ENCODE measurements at places on chromosomes 6 and 20. TPM values are rescaled to one million over a fixed set of nuclear protein-coding genes. Genes with fewer than 3 reads are reported as not detected.

The C6orf15 gene
- total RNA-seq = not detected

The MLN gene
- not detected for total RNA-seq

The ZSCAN9 gene
- total RNA-seq = 10.4 TPM

The L3MBTL1 gene
- 7.1 TPM for total RNA-seq

The BCLAF1 gene
- total RNA-seq = 98.7 TPM

The BPIFB1 gene
- total RNA-seq = not detected

The FNDC1 gene
- 5.1 TPM for total RNA-seq

The OR2H1 gene
- not detected for total RNA-seq

The SEMG1 gene
- not detected for total RNA-seq

DNA sequence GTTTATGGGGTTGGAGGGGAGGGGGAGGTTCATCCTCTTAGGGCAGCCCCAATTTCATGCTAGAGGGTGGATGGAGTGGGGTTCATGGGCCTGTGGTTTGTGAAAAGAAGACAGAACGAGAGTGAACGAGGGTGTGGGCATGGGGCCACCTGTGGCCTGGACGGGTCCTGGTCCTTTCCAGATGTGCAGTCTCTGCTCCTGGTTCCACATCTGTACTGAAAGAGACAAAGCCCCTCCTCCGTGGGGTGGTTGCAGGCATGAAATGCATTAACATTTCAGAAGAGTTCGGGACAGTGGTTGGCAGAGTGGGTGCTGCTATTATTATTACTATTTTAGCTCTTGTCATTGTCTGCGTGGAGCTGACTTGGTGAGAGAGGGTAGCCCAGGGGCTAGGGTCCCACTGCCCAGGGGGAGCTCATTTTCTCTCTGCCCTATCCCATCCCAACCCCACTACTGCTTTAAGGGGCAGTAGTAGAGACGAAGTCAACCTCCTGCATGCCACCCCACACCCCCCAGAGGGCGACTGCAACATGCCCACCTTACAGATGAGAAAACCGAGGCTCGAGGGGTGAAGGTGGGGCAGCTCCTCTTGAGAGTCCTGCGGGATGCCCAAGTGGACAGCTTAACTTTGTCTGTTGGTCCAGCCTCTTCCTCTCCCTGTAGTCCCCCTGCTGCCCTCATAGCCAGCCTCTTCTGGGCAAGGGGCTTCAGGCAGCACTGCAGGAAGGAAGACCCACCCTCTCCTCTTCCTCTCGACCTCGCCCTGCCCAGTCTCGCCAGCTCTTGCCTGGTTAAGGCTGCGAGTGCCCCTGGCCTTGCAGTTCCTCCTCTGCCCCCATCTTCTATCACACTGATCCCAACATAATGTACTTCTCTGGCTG is 8.4 kb downstream of the BPIFB2 start:
- peak; percentile 57 for DNase-seq

DNA sequence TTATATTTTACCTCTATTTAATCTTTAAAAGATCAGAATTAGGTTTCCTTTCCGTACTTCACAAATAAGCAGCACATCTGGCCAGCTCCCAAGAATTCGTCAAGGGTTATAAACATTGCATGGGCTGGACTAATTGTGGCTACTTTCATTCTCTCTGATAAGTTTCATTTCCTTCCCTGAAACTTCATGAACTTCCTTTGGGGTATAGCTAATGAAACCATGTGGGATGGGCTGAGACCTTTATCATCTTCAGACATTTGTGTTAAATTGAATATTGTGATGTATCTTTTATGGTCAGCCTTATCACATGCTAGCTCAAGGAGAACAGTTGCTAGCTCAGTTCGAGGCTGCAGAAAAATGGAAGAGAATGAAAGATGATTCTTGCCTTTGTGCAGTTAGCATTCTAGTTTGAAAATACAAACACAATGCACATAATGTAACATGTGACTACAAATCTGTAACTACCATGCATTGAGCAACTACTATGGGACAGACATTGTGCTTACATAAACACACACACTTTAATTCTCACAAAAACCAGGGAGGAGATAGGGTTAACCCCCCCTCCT is 1.7 kb upstream of the GMPR start:
- DNase-seq = no peak

- DNase-seq = no peak
Measured at GRCh38 chr6:143127941-143128680, 67.4 kb downstream of the AIG1 start.

GRCh38 chr20:25459111-25459830 is 51.8 kb downstream of the GINS1 start:
- peak; percentile 69 for DNase-seq

GRCh38 chr6:138372711-138373463 is 4.8 kb upstream of the SMIM28 start:
- DNase-seq = no peak

GRCh38 chr6:36577301-36577700 is 16.9 kb upstream of the SRSF3 start:
- DNase-seq = no peak

DNA sequence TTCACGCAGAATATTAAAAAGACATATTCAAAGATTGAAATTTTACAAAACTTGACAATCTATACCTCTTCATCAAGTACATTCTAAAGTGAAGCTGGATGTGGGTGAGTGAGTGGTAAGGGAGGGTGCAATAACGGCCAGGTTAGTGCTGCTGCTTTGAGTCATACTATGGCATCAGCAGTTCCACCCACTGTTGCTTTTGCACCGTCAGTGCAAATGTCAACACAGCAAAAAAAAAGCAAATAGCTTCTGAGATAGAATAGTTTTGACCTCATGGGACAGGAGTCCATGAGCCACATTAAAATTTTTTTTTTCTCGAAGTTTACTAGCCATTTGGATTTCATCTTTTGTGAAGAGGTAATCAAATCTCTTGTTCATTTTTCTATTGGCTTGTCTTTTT is 31.8 kb downstream of the PSMF1 start:
- no peak for DNase-seq

GRCh38 chr20:47730744-47731143 is 54.5 kb downstream of the SULF2 start:
- DNase-seq = no peak

DNA sequence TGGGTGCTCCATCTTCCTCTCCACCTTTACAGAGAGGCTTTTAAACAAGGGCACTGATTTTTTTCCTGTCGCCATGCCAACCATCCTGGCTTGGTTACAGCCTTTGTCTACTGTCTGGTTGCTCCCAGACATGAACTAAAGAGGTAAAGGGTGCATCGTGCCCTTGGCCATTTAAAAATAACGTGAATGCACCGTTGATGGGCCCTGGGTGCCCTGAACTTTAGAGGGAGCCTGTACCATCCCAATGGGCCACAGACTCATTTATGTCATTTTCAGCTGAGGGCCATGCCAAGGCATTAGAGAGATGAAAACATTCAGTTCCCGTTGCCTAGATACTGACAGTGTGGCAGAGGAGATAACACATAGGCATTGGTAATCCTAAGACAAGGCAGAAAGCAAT is 23.3 kb downstream of the TMC2 start:
- DNase-seq = no peak

DNA sequence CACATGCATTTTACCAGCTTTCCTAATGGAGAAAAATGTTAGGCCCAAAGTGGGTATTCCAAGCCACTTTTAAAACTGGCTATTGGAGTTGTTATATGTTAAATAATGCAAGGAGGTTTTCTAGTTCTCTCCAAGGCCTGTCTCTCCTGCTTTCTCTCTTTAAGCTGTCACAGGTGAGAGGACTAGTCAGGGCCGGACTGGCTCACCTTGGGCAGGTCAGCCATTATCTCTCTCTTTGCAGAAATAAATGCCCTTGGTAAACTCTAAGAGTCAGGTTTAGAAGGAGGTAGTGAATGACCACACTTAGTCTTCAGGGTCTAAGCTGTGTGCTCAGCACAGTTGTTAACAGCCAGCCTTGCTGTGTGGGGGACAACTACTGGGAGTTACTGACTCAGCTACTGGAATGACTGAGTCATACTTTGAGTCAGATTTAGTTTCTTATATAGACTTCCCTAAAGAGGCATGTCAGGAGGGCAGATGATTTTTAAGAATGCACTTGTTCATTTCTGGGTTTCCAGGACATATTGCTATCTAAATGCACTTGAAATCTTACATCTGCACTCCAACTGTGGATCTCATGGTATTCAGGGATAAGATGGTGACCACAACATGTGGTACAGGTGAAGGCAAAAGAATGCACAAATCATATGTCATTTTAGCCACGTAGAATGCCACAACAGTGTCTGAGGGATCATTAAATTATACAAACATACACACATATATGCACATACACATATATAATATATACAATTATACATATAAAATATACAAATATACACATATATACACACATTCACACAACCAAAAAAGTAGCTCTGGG is 719.4 kb downstream of the EPM2A start:
- DNase-seq = no peak

GRCh38 chr6:111713236-111713635 is 107.6 kb upstream of the TRAF3IP2 start:
- DNase-seq = no peak

GRCh38 chr6:157615951-157616350 is 207.1 kb upstream of the SNX9 start:
- DNase-seq = peak; percentile 66

DNA sequence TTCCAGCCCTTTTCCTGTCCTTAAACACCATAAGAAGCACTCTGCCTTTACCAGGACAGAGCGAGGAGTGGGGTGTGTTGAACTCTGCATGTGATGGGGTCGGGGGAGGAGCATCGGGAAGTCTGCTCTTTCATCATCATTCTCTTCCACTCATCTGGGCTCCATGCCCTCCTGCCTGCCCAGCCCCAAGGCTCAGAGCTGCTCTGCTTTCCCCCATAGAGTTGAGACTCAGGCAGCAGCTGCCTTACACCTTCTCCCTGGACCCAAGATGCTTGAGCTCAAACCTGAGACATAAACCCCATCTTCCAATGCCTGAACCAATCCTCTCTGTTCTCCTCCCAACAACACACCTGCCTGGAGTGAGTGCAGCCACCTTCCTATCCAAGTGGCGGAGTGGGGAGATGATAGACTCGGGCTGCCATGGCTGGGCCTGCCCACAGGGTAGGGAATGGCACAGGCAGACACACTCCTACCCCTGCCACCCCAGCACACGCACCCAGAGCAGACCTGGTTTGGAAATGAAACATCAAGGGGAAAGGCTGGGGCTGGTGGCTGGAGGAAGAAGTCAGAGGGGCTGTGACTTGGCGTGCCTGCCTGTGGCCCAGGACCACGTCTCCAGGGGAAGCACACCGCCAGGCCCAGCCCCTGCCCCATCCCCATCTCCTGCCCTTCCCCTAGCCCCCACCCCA is 28.4 kb downstream of the TFEB start:
- DNase-seq = no peak

DNA sequence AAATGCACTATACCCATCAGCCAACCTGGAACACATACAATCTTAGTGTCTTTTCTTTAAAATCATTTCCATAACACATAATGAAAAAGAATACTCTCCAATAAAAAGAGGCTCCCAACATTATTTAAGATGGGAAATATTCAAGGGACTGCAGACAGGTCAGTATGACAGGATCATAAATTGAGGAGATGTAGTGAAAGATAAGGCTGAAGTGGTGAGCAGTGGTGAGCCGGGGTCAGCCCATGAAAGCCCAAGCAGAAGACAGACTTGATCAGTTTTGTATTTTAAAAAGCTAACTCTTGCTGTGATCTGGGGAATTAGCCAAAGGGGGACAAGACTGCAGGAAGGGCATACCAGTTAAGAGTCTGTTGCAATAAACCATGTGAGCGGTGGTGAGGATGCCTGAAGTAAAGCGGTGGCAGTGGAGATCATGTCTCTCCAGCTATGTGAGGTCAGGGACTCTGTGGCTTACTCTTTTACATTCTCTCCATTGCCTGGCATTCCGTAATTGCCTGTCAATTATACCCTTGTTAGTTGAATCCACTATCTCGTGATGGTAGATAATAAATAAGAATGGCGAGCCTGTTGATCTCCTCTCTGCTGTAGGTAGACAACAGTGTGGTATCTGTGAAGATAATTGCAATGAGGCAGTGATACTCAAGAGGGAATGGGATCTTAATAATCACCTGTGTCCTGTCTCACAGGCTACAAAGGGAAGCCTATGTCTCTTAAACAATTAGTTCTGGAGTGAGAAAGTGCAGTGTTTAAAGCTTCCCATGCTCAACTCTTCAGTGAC is 97.4 kb downstream of the FILIP1 start:
- no peak for DNase-seq

DNA sequence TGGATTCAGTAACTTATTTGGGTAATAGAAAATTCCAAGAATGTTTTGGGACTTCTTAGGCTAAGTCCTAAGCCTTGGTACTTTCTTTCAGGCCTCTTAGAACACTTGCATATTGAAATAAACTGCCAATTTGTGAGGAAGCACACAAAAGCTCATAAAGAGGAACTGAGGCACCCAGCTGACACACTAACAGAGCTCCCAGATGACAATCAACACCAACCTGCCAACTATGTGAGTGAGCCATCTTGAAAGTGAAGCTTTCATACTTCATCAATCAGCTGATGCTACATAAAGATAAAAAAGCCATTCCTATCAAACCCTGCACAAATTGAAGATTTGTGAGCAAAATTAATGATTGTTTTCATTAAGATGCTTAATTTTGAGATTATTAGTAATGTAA is 832.5 kb upstream of the EPHA7 start:
- DNase-seq = no peak

- DNase-seq = no peak
Measured at GRCh38 chr6:142537612-142538478, 236.0 kb downstream of the ADGRG6 start.

DNA sequence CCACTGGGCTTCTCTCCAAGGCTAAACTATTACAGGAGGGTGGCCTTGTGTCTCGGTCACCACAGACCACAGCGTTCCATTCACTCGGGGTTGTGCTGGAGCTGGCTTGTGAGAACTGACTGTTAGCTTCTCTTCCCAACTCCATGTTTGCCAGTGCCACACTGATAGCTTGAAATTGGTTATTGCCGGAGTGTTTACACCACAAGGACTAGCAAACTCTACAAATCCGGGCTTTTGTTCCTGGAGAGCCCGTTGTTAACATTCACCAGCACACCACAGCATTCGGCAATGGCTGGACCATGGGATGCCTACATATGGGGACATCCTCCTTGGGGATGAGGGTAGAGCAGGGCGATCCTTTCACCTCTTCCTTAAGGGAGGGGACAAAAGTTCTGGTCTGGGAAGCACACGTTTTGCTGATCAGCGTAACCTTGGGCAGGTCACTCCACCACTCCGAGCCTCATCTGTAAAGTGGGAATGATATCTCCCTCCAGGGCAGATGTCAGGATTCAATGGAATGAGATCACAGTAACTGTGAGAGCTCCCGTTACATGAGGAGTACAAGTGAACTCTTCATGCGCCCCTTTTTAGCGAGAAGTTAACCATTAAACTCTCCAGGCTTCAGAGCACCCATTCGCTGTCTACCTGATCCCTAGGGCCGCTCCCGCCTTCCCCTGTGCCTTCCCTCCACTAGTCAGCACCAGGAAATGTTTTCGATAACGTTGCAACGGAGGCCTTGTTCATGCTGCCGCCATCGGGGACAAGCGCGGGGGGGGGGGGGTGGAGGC is 41.7 kb upstream of the TTPAL start:
- DNase-seq = no peak
